ENCODE measurements at places on chromosomes 6 and 20.

DNA sequence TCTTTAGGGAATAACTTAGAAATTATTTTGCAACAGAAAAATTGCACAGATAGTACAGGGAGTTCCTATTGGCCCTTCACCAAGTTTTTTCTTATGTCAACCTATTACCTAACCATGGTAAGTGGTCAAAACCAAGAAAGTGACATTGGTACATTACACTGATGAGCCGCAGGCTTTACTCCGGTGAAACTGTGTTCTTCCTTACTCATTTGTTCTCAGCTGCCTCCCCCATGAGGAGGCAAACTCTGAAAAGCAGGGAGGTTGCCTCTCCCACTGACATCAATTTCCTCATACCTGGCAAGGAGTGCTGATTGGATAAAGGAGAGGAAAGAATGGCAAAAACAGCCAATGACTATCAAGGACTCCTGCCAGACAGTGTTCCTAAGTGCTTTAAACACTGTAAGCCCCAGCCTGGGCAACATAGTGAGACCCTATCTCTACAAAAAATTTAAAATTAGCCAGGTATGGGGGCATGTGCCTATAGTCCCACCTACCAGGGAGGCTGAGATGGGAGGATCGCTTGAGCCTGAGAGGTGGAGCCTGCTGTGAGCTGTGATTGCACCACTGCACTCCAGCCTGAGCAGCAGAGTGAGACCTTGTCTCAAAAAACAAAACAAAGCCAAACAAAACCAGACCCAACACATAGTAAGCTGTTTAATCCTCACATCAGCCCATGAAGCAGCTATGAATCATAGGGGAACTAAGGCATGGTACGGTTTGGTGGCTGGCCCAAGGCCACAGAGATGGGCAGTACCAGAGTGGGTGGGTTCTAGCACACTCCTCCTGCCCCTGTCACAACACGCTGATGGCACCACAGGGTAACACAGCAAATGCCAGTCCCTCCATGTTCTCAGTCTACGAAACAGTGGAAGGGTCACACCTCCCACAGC is 24.7 kb downstream of the C20orf203 start:
- no peak for DNase-seq

DNA sequence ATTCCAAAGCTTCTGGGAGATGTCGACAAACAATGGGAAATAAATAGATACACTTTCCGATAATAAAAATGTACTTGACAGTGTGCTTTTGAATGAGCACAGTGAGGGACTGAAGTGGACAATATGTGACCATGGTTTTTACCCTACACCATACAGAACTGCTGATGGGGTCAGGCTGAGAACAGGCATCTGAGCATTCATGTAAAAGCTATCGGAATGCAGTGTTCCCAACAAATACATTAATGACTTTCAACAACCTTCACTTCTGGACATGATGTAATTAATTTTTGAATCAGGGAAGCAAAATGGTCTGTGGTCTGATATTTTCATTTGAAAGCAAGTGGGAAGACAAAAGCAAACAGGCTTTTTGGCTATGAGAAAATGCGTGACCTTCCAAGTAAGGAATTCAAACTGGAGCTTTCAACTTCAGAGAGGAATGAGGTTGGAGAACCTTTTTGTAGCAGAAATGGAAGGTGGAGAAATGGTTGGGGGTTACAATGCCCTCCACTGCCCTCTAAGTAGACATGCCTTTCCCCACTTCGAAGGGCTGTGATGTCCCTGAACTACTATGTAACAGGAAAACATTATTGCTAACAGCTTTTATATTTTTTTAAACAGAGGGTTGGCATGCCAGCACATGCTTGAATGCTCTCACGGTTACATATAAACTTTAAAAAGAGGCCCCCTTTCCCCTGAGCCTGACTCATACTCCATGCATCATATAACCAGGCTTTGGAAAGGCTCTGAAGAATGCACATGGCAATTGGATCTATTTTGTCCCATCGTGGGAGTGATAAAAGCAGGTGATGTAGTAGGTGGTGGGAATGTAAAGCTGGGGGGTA is 203.5 kb upstream of the CITED2 start:
- peak; percentile 86 for DNase-seq

- DNase-seq = no peak
Observed at GRCh38 chr6:165806126-165806810, 143.2 kb upstream of the PDE10A start.

GRCh38 chr6:114431641-114432040 is 88.8 kb upstream of the HS3ST5 start:
- DNase-seq = no peak

DNA sequence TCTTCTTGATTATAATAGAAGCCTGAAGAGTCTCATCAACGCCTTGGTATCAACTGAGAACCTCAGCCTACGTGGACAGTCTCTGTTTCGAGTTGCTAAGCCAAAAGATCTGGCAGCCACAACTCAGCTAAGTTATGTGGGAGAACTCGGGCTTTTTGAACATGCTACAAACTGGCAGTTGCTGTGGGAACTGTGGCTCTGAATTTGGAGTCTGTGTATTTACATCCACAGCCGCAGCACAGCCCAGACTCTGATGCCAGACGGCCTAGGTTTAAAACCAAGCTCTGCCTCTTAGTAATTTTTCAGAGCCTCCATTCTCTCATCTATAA is 35.8 kb downstream of the RIPOR2 start:
- DNase-seq = no peak

DNA sequence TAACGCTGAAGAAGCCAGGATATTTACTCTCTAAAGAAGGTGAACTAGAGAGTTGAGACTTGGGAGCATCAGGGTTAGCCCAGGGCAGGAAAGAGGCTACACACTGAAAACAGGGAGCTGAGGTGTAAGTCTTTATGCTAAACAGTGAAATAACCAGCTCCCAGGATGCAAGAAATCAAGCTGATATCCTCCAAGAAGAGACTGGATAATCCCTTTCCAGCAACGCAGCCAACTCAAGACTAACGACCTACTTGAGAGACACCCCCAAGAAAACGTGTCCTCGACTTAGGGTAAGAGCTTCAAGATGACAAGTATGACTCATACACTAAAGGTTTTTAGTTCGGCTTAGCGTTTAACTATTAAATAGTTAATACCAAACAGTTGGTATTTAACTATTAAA is 202.2 kb downstream of the TASP1 start:
- DNase-seq = no peak

GRCh38 chr6:13334953-13335352 is 6.6 kb upstream of the TBC1D7 start:
- DNase-seq = no peak

GRCh38 chr20:57904314-57905105 is 194.7 kb upstream of the PMEPA1 start:
- DNase-seq = no peak

GRCh38 chr20:47191956-47192355 is 164.5 kb downstream of the ZMYND8 start:
- no peak for DNase-seq

DNA sequence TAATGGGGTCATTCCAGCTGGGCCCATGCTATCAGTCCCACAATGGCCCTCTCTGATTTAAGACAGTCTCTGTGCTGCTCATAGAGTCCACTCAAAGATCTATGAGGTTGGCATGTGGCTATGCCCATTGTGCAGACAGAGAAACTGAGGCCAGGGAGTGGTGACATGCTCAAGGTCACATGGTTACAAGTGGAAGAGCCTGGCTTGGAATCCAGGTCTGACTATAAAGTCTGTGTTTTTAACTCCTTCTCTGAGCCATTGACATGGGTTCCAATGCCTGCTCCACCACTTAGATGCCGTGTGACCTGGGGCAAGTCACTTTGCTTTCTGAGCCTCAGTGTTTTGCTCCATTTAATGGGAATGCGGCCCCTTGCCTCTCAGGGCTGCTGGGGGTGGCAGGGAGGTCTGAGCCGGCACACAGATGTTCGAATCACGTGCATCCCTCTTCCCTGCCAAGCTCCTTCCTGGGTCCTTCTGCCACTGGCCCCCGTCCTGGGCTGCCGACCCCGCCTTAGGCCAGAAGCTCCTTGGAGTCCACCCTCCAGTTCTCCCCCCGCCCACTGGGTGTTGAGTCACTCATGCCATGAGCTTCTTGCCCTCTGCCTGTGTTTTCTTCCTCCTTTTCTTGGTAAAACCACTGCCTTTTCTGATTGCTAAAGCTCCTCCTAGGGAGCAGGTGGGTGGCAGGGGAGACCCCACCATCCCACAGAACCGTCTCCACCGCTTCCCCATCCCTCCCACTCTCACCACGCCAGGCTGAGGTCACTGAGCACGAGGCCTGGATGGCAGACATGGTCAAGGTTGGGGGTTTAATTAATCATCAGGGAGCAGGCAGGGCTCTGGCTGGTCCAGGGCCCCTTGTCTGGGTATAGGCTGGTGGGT is 35.7 kb downstream of the CEBPB start:
- peak; percentile 47 for DNase-seq

GRCh38 chr6:100217225-100218012 is 223.4 kb upstream of the MCHR2 start:
- DNase-seq = no peak

- no peak for DNase-seq
Observed at GRCh38 chr6:92770540-92770939, 648.8 kb downstream of the EPHA7 start.

GRCh38 chr6:23179994-23180393 is 610.6 kb downstream of the HDGFL1 start:
- no peak for DNase-seq

DNA sequence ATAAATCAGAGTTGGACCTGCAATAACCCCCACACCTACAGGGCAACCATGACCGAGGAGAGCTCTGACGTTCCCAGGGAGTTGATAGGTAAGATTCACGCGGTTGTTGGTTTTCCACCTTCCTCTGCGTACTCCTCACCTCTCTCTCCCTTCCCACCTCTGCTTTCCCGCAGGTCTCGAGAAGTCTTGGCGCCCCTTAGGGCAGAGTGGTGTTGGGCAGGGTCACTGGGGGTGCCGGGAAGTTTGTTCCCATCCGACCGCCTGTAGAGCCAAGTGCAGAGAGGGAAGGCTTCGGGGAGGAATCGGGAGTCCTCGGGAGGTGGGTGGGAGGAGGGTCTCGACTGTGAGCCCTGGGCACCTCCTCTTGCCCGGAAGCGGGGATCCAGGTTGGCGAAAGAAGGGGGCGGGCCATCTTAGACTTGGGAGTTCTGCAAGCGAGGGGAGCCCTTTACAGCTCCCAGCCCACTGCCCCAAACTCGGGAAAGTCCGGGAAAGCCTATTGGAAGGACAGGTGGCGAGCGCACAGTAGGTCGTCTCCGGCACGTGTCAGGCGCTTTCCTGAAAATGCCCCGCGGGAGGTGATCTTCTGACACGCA is 672 bp downstream of the CARMIL1 start:
- no peak for DNase-seq

GRCh38 chr6:155108070-155108820 is 113.1 kb downstream of the TIAM2 start:
- no peak for DNase-seq

DNA sequence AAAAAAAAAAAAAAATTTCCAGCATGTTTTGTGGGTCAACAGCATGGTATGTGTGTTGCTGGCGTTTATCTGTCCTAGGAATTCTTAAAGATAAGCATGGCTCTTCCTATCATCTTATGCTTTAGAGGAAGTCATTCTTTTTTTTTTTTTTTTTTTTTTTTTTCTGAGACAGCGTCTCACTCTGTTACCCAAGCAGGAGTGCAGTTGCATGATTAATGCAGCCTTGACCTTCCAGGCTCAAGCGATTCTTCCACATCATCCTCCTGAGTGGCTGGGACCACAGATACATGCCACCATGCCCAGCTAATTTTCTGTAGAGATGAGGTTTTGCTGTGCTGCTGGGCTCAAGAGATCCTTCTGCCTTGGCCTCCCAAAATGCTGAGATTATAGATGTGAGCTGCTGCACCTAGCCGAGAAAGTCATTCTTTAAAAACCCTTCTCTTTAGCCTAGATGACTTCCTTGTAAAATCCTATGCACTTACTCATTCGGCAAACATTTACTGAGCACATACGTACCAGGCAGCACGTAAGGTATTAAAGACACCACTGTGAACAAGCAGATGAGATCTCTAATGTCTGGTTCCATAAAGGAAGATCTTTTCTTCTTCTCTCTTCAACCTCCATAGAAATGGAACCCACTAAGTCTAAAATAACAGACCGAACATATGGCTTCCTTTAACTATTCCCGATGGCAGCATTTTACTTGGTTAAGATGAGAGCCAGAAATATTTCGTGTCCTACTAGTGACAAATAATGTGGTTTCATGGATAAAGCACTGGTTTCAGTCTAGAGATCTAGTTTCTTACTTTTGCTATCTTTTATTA is 122.4 kb downstream of the RIN2 start:
- DNase-seq = no peak

GRCh38 chr6:78308025-78308424 is 559.3 kb upstream of the IRAK1BP1 start:
- DNase-seq = no peak

DNA sequence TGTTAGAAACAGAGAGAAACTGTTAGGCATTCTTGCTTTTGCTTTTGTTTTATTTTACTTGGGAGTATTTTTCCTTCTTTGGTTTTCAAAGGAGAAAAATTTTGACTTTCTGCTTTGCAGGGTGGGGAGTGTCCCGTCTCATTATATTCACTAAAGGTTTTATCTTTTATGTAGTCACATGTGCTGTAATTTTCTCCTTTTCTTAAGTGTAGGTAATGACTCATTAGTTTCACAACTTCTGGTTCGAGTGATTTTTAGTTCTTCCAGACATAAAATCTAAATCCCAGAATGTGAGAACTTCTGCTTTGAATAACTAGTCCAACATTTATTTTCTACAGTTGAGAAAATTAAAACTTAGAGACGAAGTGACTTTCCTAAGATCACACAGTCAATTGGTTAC is 37.7 kb downstream of the ADGRF1 start:
- no peak for DNase-seq

- DNase-seq = no peak
Observed at GRCh38 chr6:68114463-68115047, 520.5 kb upstream of the ADGRB3 start.

- no peak for DNase-seq
Observed at GRCh38 chr6:106973018-106973835, 1.3 kb downstream of the CD24 start.

GRCh38 chr6:34953061-34954025 is 64.3 kb downstream of the ANKS1A start:
- peak; percentile 63 for DNase-seq

DNA sequence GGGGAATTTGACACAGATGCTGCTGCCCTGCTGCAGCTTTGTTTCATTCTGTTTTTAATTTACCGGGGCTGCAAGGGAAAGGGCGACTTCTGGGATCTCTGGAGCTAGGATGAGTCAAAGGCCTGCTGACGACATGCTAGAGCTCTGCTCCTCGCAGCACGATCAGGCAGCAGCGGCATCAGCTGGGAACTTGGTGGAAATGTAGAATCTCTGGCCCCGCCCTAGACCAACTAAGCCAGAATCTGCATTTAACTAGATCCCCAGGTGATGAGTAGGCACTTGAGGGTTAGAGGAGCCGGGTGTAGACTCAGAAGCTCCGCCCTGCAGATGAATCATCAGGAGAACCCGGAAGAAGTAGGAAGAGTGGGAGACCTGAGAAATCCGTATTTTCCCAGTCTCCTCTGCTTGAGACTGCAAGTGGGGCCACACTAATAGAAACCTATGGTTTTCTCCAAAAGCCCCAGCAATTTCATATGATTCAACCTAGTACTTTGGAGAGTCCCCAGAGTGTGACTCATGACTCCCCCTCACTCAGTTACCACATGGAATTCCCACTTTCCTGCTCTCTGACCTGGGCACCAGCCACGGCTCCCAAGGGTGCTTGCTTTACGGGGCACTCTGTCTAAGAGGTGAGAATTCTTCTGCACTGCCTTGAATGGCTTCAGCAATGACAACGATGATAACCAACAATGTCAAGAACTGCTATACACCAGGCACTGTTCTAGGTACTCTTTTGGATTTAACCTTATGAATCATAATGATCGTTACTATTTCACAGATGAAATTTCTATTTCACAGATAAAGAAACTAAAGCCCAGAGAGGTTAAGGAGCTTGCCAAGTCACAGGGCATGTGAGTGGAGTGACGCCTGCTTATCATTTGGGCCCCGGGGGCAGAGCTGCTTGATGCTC is 18.1 kb downstream of the TUBB2B start:
- peak; percentile 97 for DNase-seq

All from stromal cell of bone marrow (primary cell).